ENCODE measurements at places on chromosomes 2 and 18.

DNA sequence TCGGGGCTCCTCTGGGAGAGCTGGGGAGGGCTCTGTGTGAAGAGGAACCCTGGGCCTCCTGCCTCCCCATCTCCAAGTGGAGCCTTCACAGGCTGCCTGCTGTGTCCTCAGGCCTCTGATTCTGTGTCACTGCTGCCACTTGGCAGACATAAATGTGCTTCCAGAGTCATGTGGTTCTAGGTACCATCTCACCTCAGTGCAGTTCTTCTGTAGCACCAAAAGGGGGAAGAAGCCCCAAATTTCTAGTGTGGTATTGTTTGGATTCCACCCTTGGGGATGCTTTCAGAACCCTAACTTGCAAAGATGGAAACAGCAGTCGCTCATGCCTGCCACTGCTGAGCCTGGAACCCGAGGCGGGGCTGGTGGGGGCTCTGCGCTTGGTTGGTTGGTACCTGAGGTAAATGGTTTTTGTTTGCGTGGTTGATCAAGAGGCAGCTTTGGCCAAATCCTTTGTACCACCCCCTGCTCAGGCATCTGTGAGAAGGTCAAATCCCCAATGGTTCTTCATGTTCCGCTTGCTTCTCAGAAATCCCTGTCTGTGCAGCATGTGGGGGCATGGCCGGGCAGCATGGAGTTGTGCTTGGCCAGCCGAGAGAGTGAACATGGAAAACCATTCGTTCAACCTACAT lies 27.5 kb downstream of the COA5 start:
- no peak for DNase-seq

- DNase-seq: no peak
These were observed 35.4 kb downstream of the INPP4A start for GRCh38 chr2:98479959-98480524.

- no peak for DNase-seq
These were observed 101.7 kb upstream of the FN1 start for GRCh38 chr2:215537611-215538010.

DNA sequence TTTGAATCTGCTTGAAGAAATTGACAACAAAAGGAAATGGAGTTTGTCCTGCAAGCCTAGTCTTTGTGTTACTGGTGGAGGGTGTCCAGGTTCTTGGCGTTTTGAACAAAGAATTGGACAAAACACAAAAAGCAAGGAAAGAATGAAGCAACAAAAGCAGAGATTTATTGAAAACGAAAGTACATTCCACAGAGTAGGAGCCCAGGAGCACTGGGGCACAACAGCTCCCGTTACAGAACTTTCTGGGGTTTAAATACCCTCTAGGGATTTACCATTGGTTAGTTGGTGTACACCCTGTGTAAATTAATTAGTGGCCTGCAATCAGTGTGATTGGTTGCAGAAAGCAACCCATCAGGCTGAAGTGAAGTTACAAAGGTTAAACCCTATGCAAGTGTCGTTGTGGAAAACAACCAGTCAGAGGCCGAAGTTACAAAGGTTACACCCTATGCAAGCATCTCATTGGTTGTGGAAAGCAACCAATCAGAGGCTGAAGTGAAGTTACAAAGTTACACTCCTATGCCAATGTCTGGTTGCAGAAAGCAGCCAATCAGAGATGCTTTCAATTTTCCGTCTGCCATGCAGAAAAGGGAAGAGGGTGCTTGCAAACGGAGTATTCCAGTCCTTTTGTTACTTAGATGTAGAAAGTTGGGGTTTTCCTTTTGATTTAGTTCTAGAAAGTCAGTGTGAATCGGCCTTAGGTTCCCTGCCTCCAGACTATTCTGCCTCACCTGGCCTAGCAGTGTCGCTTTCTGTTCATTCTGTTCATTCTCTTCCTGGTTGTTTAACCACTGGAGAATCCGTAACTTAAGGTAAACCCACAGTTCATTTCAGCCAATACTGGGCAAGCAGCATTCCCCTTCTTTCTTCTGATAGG lies 47.6 kb upstream of the PTH2R start:
- DNase-seq: no peak

DNA sequence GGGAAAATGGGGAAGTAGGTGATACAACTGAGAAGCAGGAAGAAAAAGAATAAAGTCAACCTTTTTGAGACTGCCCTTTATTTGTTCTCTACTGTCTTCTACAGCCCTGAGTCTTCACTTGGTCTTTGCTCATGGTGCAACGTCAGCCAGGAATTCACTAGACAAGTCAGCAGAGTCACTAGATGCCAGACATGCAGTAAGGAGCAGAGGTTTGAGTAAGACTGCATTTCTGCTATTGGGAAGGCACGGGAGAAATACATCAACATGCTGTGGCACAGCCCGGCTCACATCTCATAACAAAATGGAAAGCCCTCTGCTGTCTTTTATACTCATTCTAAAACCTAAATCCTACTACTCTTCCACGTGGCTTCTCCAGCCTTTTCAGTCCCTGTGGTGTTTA lies 67.1 kb downstream of the PRELID3A start:
- DNase-seq: no peak

DNA sequence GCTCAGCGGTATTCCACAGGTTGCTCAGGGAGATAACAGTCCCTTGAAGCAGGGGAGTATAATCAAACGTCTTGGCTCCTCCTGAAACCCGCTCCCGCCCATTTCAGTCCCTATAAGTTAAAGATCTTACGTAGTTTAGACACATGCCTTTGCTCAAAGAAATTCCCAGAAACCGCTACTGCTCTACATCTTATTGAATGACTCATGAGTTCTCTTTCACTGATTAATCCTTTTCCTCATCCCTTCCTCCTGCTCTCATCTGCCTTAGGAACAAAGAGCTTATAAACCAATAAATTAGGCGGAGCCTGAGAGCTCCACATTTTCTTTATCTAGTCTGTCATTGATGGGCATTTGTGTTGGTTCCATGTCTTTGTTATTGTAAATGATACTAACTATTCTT lies 4.2 kb upstream of the SERPINB4 start:
- no peak for DNase-seq

DNA sequence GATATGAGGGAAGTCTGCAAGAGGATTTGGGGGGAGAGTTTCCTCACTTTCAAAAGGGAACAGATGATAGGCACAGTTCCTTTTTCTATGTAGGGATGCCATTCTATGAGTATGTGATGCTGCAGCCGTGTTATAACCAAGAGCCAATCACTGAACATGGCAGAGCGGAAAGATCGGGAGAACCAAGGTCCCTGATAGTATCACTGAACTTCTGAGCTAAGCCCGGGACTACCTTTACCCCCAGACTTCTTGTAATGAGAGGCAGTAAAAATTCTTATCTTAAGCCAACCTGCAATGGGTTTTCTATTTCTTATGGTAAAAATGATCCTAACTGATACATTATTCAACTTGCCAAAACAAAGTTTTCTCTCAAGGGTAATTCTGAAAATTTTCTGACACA lies 21.6 kb upstream of the SLC1A4 start:
- no peak for DNase-seq

DNA sequence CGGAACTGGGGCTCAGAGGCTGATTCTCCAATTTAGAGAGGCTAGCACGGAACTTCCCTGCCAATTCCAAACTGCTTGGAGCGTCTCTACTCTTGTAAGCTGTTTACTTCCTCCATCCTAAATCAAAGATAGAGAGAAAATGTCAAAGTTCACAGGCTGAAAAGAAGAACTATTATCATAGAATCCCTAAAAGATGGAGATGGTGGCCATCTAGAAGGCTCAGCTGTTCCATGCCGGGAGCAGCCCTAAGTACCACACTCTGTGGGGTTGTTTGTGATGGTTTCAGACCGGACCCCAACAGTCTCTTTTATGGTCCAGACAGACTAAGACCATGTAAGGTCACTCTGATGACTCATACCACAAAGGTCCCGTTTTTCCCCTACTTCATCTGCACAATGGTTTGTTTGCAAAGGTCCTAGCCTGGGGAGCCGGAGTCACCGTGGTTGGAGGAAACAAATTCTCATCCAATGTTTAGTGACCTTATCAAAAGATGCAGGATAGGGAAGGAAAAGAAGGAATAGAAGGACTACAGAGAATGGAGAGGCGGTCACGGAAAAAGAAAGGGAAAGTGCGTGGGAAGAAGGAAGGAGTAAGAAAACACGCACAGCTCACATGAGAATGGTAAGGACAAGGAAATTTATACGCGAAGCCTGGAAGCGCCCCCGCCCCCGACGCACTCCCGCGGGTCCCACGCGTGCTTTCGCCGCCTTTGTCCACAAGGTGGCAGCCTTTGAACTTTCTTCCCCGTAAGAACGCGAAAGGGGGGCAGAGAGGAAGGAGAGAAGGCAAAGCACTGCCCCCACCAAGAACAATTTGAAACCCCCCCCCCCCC lies 453 bp upstream of the ANTXR1 start:
- peak; percentile 27 for DNase-seq

DNA sequence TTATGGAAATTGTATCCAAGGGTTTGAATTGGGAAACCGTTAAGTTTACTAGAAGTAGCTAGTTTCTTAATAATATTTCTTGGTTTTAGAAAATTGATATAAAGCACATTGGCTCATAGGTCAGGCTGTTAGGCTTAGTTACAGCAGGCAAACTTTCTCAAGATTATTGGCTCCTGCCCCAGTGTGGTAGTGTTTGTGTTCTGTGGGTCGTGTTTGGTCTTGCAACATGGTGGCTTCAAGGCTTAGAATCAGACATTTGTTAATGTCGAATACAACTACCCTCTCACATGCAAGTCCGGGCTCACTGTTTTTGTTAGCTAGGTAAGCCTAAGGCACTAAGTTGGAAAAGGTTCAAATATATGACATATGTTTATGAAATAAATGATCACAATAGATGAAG lies 19.6 kb downstream of the CERS6 start:
- no peak for DNase-seq

GRCh38 chr18:75344161-75344560 lies 83.3 kb downstream of the SMIM21 start:
- no peak for DNase-seq

Measured in SW480 (cell line).